ENCODE measurements at places on chromosomes 7 and 10.

DNA sequence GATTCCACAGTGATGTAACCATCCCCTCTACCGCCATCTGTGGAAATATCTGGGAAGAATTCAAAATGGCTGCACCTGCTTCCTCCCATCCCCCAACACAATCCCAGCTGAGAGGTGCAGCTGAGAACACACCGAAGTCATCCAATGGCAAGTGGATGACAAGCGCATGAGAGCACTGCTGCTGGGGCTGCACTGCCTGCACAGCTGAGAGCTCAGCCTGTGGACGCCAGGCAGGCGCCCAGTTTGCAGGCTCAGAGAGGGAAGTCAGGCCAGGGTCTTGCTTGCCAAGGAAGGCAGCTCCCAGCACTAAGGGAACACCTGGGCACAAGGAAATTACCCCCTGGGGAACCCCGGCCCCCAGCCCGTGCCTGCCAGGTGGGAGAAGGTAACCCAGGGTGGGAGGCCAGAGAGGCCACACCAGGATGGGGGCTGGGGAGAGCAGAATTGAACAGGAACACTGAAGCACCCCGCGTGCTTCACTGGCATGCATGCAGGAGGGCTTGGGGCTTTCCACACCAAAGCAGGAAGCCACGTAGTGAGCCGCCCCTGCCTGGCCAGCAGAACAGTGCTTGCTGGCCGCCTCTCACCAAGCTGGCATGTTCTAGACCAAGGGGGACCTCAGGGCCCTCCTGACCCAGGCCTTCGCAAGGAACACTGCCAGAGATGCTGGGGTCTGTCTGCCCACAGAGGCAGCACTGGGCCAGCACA is 46.2 kb downstream of the FAM53B start:
- no peak for DNase-seq

DNA sequence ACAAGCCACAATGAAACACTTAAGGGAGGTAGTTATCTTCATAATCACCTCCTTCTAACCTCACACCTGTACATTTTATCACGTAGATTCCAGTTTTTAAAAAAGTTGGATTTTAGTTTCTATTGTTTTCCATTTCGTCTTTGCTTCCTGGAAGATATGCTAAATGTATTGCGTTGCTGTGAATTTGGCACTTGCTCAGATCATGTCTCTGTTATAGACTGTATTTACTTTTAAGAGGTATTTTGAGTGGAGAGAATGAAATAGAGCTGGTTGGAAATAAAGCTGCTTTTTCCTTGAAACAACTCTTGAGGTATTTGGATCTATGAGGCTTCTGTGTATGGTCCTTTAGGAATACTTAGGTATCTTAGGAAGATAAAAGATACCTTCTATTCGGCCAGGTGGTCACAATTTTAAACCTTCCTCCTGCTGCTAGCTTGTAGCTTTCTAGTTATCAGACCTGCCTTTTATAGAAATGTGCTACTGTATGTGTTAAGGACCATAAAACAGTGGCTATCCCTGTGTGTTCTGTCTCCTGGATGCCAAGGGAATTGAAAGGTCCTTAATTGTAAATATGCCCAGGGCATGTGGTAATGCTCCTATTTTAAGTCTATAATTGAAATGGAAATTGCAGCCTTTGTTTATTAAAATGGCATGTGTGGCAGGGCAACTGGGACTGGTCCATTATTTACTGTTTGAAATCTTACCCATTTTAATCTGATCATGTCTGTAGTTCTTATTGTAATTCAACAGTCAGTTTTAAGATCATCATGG is 147.7 kb downstream of the SND1 start:
- no peak for DNase-seq

GRCh38 chr10:132373241-132373955 is 23.6 kb upstream of the PWWP2B start:
- DNase-seq = no peak

GRCh38 chr10:102220612-102221011 is 5.5 kb upstream of the ELOVL3 start:
- no peak for DNase-seq

- no peak for DNase-seq
These were observed 74.6 kb downstream of the PAXIP1 start for GRCh38 chr7:154928136-154929005.

DNA sequence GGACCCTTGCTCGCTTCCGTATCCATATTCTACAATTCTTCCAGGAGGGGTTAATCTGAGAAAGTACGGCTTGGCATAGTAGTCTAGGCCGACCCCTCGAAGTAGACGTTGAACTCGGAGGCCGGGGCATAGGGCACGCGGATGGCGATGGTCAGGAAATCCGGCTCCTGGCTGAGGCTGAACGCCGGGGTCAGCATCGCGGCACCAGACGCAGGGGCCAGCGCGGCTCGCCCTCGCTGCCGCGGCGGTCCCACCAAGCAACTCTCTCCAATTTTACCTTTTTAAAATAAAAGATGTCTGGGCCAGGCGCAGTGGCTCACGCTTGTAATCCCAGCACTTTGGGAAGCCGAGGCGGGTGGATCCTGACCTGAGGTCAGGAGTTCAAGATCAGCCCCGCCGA is 7.3 kb upstream of the SGMS1 start:
- DNase-seq = no peak

DNA sequence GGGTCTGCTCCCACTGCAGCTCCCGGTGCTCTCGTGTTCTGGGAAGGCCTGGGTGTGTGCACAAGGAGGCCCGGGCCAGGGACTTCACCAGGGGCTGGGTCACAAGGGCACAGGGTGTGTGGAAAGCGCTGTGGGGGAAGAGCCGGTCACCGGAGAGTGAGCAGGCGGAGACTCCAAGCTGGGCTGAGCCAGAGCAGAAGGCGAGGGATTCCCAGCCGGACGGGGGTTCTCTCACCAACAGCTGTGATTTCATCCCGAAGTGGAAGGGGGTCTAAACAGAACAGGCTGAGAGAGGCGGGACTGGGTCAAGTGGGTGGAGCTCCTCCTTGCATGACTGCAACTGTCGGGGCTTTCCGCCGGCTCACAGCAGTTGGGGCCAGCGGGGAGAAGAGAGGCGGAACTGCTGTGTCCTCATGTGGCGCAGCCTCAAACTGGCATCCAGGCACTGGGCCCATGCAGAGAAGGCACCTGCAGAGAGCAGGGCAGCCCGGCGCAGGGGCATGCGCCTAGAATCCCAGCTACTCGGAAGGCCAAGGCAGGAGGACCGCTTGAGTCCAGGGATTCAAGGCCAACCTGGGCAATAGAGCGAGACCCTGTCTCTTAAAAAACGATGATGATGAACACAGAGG is 7.6 kb upstream of the ORAI2 start:
- DNase-seq = no peak

- DNase-seq = no peak
These were observed 91.1 kb upstream of the DNAJB12 start for GRCh38 chr10:72445851-72446250.
